Fibroblast of pulmonary artery (primary cell): ENCODE measurements at places on chromosomes 1 and 21.

DNA sequence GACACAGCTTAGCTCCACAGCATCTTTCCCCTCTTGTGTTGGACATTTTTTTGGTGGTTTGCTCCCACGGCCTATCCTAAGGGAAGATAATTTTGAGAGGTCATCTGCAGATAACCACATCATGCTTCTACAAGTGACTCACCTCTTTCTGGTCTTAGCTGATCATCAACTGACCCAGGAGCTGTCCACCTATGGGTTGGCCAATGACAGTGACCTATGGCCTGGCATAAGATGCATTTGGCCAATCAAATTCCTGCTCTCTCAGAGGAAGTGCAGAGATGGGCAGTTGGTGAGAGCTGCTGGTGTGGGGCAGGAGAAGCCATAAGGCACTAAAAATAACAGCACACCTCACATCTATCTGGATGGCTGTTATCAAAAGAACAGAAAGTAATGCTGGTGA is 100.0 kb upstream of the CLDN14 start:
- no peak for DNase-seq

- no peak for DNase-seq
Observed at GRCh38 chr1:3542676-3543075, 68.6 kb downstream of the MEGF6 start.

GRCh38 chr1:75172556-75172955 is 38.4 kb downstream of the LHX8 start:
- DNase-seq = no peak

GRCh38 chr1:21620496-21620895 is 48.7 kb downstream of the RAP1GAP start:
- no peak for DNase-seq
